Smooth muscle cell of trachea (primary cell): ENCODE measurements at places on chromosomes 4 and X. TPM values are rescaled to one million over a fixed set of nuclear protein-coding genes. Genes with fewer than 3 reads are reported as not detected.

Gene TMPRSS11F
- not detected in 2 replicates for total RNA-seq

Gene CTAG1A
- not detected in 2 replicates for total RNA-seq

Gene DHX15
- 103 and 157 TPM in 2 replicates for total RNA-seq

Gene STS
- 4.2 and 7.6 TPM in 2 replicates for total RNA-seq

Gene PARM1
- total RNA-seq: 0.17 TPM in 1 of 2 replicates, not detected in the other

Gene FGF13
- 19.9 and 30.6 TPM in 2 replicates for total RNA-seq
